ENCODE measurements at places on chromosomes 2 and 18.

GRCh38 chr2:175815537-175815936 lies 186.5 kb downstream of the LNPK start:
- no peak for DNase-seq

DNA sequence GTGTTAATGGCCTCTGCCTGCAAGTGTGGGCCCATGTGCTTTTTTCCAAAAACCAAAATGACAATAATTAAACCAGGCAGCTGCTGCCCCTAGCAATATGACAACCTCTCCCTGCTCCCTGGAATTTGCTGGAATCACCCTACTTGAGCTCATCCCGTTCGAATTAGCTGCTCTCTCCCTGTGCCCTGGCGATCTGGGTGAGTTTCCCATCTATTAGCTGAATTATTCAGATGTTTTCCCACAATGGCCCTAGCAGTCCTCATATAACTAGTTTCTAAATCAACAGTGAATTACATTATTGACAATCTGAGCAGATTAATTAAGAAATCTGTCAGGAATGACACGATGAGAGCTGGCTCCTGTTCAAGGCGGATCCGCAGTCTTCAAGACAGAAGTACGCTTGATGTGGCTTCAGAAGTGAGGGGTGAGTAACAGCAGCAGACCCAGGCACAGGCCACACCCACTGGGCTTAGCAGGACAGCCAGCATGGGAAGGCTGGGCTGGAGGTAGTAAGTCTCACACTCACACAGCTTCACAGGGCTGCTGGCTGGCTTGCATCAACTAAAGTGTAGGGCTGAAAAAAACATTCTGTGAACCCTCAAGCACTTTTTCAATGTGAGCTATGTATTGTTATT lies 366.2 kb upstream of the ID2 start:
- no peak for DNase-seq

GRCh38 chr2:236959876-236960275 lies 125.8 kb upstream of the COPS8 start:
- no peak for DNase-seq

- DNase-seq: no peak
These were observed 26.0 kb downstream of the MAP3K20 start for GRCh38 chr2:173101687-173102086.

GRCh38 chr18:60560071-60560470 lies 187.5 kb upstream of the MC4R start:
- DNase-seq: no peak

DNA sequence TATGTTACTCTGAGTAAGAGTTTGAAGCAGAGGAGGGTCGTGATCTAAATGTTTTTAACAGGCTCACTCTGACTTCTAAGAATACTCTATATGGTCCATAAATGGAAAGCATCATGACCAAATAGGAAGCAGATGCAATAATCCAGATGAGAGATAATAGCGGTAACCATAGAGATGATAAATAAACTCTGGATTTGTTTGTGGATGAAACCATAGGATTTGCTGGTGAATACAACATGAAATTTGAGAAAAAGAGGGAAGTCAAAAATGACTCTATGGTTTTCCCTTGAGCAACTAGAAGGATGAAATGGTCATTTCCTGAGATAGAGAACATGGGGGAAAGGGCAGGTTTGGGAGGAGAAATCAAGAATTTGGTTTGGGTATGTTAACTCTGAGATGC lies 3.9 kb downstream of the HEATR5B start:
- no peak for DNase-seq

- no peak for DNase-seq
These were observed 34.9 kb upstream of the AFTPH start for GRCh38 chr2:64489081-64489751.

DNA sequence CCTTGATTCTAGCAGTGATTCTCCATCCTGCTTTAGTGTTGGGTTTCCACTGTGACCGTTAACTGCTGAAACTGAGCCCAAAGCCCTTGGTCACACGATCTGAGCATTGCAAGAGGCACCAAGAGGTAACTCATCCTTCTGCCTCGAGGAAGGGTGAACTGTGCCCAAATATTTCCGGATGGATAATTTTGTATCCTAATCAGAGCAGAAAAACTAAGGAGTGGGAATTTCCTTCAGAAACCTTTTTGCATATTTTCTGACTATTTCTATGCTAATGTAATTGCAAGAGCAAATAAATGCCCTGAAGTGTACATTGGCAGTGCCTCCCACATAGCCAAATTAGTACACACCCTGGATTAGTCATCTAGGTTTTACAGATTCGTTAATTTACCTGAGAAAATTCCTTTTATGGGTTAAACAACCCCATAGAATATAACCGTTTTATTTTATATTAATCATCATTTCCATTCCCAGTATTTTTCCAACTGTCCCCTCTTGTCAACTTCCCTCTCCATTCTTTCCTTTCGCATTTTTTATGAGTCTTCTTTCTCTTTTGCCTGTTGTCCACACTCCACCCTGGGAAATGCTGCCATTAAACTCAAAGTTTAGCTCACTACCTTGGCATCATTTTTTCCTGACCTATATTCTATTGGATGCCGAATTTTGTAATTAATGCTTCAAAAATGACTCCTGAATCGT lies 31.7 kb upstream of the COBLL1 start:
- no peak for DNase-seq

- DNase-seq: no peak
These were observed 197.3 kb downstream of the PTPRM start for GRCh38 chr18:7764405-7764804.

GRCh38 chr2:209113026-209113425 lies 310.8 kb upstream of the MAP2 start:
- DNase-seq: no peak

GRCh38 chr2:157501026-157501425 lies 57.1 kb upstream of the CYTIP start:
- no peak for DNase-seq

DNA sequence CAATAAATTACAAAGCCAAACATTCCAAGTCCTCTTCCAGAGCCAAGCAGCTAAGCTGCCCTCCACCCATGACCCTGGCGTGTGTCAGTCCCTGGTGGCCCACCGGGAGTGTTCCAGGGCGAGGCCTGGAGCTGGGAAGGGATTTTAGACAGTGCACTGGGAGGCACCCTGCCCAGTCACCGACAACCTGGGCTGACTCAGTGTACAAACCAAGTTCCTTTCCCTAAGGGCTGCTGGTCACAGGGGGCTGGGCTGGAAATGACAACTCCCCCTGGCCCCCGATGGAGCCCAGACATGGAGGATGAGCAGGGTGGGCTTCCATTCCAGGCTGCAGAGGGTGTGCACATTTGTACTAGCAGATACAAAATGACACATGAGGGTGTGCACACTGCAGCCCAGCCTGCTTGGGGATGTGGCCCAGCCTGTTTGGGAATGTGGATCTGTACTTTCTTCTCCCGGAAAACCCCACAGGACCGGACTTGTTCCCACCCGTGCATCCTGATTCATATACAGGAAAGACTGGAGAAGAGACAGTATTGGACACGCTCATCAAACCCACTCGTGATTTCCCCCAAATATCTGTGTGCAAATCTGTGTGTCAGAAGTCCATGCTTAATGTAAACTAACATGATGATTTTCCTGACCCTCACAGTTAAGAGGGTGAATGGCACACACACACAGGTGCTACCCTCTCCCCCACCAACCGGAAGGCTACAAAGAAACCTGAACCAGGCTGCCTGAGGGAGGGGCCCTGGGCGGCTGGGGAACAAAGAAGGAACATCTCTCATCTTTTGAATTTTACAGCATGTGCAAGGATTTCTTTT lies 58.9 kb downstream of the NDUFA10 start:
- no peak for DNase-seq

Data from AG09319 (cell line).